ENCODE measurements at places on chromosomes 4 and X. TPM values are rescaled to one million over a fixed set of nuclear protein-coding genes. Genes with fewer than 3 reads are reported as not detected.

GRCh38 chr4:119394826-119395225, 72.9 kb upstream of the FABP2 start:
- DNase-seq, result no peak

DNA sequence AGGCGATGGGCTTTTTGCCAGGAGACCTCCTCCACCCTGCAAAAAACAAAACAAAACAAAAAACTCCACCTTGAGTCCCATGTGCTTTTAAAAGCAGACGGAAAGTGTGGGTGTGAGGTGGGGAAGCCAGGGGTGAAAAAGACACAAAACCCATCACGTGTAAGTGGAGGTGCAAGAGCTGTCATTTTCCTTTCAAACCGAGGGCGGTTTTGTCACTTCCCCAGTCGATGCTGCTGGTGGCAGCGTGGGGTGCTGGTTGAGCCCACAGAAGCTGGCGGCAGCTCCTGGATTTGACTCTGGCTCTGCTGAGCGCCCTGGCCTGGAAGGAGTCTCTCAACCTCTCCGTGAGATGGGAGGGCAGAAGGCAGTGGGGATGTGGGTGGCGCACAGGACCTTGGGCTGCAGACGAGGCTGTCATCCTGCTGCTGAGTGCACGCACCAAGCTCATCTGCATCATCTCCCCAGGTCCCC, 110.0 kb downstream of the PSAPL1 start:
- no peak for DNase-seq

GRCh38 chr4:116005037-116005805, 891.8 kb upstream of the NDST4 start:
- peak; percentile 7 for DNase-seq

The KLHL4 gene
- total RNA-seq, result 0.11 TPM

DNA sequence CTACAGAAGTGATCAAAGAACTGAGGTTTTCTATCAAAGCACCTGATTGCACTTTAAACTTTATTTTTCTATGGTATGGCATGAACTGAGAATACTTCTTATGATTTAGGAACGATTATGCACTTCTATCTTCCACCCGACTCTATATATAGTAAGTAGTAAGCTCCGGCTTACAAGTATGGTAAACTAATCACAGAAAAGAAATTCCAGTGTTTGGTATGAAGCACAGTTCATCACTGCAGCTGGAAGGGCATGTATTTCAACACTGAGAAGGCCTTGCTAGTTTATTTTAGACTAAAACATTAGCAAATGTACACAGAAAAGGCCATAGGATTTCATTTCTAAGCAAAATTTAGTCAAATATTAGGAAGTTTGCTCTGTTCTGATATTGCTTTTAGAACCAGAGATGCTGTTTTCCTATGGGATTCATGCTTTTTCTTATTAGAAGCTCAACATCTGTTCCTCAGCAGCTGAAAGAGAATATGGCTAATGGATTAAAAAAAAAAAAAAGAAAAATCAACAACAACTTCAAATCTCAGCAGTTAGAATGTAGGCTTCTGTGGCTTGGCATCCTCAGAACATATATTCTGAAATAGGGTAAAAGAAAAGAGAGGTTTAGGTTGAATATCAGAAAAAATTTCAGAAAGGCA, 273.5 kb downstream of the C4orf33 start:
- DNase-seq, result no peak

The SMIM10L2A gene
- total RNA-seq, result not detected

DNA sequence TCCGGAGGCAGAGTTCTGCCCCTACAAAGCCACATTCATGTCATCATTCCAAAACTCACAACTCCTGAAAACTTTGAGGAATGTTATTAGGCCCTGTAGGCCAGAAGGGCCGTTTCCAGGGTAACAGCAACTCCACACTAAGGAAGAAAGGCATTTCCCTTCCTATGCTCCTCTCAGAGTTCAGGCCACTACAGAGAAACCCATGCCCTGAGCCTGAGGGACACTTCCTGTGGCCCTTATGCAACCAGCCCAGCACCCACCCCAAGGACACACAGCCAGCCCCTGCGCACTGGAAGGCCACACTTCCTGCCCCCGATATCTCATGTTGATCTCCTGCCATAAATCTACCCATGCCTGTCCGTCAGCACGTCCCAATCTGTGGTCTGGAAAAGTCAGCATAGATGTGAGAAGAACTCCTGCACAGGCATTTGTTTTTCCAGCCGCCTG, 289.3 kb downstream of the BCOR start:
- peak; percentile 78 for DNase-seq
